ENCODE measurements at places on chromosomes 3 and 15.

DNA sequence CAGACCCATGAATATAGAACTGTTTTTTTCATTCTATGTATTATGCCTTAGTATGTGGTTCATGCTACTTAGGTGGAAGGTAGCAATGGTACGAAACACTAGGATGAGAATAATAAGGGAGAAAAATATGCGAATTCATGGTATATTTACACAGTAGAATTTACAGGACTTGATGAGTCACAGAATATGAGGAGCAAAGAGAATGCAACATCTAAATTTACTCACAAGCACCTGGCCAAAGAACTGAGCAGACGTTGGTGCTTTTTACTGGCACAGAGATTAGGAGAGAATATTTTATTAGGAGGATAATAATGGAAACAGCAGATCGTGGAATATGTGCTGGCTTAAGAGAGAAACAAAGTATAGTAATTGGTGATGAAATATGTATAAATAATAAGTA is 785.4 kb upstream of the ROBO1 start:
- DNase-seq: no peak

- no peak for DNase-seq
Observed at GRCh38 chr3:89311581-89311980, 204.2 kb downstream of the EPHA3 start.

GRCh38 chr3:196650740-196651311 is 11.3 kb downstream of the NRROS start:
- DNase-seq: no peak

DNA sequence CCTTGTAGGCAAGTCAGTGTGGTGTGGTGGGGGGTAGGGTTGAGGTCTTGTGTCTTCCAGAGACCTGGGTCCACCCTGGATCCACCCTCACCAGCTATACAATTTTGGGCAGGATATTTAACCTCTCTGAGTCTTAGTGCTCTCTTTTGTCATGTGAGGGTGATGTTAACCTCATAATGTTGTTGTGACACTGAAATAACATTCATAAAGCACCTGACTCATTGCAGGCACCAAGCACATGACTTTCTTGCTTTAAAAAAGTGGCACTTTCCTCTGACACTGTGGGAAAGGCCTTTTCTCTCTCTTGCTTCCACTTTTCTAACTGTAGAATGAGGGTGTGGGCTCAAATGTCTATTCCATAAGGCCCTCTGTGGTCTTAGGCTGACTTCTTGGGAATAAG is 75.5 kb downstream of the SCN10A start:
- no peak for DNase-seq

GRCh38 chr15:25176991-25177954 is 222.5 kb downstream of the SNRPN start:
- no peak for DNase-seq

- DNase-seq: no peak
Observed at GRCh38 chr3:150022381-150023238, 51.9 kb upstream of the PFN2 start.

- no peak for DNase-seq
Observed at GRCh38 chr15:68709876-68710275, 110.8 kb downstream of the ANP32A start.

- DNase-seq: no peak
Observed at GRCh38 chr3:1828519-1828918, 270.1 kb upstream of the CNTN4 start.

DNA sequence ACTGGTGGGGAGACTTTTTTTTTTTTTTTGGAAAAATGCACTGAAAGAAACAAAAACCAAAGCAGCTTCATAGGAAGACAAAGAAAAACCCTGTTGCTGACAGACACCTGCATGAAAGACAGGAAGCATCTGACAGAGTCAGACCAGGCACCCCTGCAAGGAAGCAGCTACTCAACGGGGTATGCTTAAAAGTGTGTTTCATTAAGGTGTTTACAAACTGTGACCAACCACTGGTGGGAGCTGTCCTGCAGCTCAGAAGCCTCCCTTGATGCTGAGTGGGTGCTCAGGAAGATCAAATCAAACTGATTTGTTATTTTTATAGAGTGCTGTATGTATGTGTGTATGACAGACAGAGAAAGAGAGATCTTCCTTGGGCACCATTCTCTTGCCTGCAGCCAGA is 34.7 kb upstream of the AGBL1 start:
- no peak for DNase-seq

DNA sequence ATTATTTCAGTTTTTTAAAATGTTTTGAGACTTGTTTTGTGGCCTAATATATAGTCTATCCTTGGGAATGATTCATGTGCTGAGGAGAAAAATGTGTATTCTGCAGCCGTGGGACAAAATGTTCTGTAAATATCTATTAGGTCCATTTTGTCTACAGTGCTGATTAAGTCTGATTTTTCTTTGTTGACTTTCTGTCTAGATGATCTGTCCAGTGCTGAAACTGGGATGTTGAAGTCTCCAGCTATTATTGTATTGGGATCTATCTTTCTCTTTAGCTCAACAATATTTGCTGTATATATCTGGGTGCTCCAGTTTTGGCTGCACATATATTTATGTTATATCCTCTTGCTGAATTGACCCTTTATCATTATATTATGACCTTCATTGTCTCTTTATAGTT is 85.2 kb downstream of the UBE2E2 start:
- no peak for DNase-seq

GRCh38 chr3:126752303-126753190 is 48.5 kb downstream of the CHCHD6 start:
- peak; percentile 19 for DNase-seq
